ENCODE measurements at places on chromosomes 3 and 15.

GRCh38 chr3:71095511-71096291 lies 487.8 kb downstream of the FOXP1 start:
- DNase-seq = no peak

GRCh38 chr3:151384741-151385174 lies at the start of gene P2RY12:
TSS of gene P2RY12 (minus strand) at chr3:151384753. CDS start at chr3:151338845, 45,908 bp downstream.
- no peak for DNase-seq

- no peak for DNase-seq
These were observed 66.9 kb downstream of the TLE3 start for GRCh38 chr15:70030851-70031250.

GRCh38 chr3:112560721-112561483 lies 860 bp downstream of the ATG3 start:
- DNase-seq = peak; percentile 63

DNA sequence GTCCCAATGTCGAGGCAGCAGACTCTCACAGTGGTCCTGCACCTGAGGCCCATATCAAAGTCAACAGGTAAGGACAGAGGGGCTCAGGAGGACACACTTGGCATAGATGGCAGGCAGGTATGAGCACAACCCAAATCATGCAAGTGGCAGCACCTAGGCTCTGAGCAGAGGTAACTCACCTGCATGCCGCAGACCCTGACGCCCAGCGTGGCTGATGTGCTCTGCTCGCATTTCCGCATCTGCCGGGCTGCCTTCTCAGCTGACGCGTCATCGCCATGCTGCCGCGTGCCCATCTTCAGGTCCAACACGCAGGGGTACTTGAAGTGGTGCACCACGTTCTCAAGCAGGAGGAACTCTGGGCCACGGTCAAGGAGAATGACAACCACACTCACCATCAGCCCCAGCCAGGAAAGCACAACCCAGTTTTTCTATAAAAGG lies 4.2 kb upstream of the GMPPB start:
- no peak for DNase-seq

GRCh38 chr3:188516515-188516914 lies 362.6 kb downstream of the LPP start:
- no peak for DNase-seq
